ENCODE measurements at places on chromosomes 7 and 10. TPM values are rescaled to one million over a fixed set of nuclear protein-coding genes. Genes with fewer than 3 reads are reported as not detected.

The OR2A12 gene
- total RNA-seq: 0.06 TPM

The WNT8B gene
- total RNA-seq: not detected

The CCDC201 gene
- not detected for total RNA-seq

The CLDN12 gene
- 40.2 TPM for total RNA-seq

The PTF1A gene
- not detected for total RNA-seq

The GIMAP4 gene
- total RNA-seq: 66.2 TPM

The ZNF138 gene
- 18.6 TPM for total RNA-seq

The OR6B1 gene
- not detected for total RNA-seq

The CELF2 gene
- 115 TPM for total RNA-seq

The MKI67 gene
- 8.6 TPM for total RNA-seq

The IKZF1 gene
- total RNA-seq: 37.8 TPM

The PHKG1 gene
- total RNA-seq: 1.8 TPM

The PON3 gene
- 19.6 TPM for total RNA-seq

The GNAT3 gene
- total RNA-seq: not detected

DNA sequence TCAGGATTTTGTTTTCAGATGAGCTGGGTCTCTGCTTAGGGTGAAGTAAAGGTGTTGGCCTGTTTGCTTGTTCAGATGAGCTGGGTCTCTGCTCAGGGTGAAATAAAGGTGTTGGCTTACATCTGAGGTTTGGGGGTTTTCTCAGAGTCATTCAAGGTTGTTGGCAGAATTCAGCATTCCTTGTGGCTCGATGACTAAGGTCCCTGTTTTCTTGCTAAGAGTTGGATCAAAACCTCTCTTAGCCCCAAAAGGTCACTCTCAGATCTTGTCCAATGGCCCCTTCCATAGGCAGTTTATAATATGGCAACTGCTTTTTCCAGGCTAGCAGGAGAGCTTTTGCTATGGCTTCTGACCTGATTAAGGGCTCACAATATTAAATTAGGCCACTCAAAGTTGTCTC, 106.6 kb downstream of the ADAM22 start:
- H3K36me3 ChIP-seq: no peaks in the 10 kb centered on the region
- DNase-seq: no peak
- H3K27me3 ChIP-seq: no peaks in the 10 kb centered on the region
- no peak overlapping the region for H3K4me3 ChIP-seq

DNA sequence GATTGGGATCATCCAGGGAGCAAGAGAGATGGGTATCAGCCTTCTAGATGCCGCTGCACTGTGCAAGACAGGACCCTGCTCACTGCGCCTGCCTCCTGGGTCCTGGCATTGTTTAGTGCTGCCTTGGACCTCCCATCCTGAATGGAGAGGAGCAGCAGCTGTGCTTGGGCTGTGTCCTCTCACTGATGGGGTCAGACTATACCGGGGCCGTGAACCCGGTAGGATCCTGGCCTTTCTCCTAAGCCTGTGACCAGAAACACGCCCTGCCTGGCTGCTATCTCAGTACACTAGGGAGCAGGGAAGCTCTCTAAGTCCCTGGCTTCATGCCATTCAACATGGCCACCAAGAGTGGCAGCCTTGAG, 309.4 kb upstream of the ZNF32 start:
- no peak overlapping the region for H3K4me3 ChIP-seq
- peaks cover 9% of the 10 kb centered on the region for H3K4me1 ChIP-seq
- H3K27ac ChIP-seq: no peak overlapping the region
- H3K27me3 ChIP-seq: no peaks in the 10 kb centered on the region
- H3K36me3 ChIP-seq: no peaks in the 10 kb centered on the region

- H3K4me3 ChIP-seq: no peak overlapping the region
- no peak overlapping the region for H3K27ac ChIP-seq
- no peaks in the 10 kb centered on the region for H3K27me3 ChIP-seq
- H3K36me3 ChIP-seq: no peaks in the 10 kb centered on the region
- H3K4me1 ChIP-seq: no peaks in the 10 kb centered on the region
- DNase-seq: no peak
Observed at GRCh38 chr10:91799612-91799975, 1.4 kb downstream of the TNKS2 start.

GRCh38 chr10:24720096-24720495, 3.6 kb downstream of the ARHGAP21 start:
- no peak overlapping the region for H3K4me3 ChIP-seq
- H3K4me1 ChIP-seq: peaks cover 14% of the 10 kb centered on the region
- no peak for DNase-seq
- H3K36me3 ChIP-seq: no peaks in the 10 kb centered on the region

- H3K4me1 ChIP-seq: peaks cover 10% of the 10 kb centered on the region
- no peaks in the 10 kb centered on the region for H3K27me3 ChIP-seq
- H3K4me3 ChIP-seq: no peak overlapping the region
- no peak overlapping the region for H3K27ac ChIP-seq
- DNase-seq: peak; percentile 79
Observed at GRCh38 chr7:35760143-35760745, 40.6 kb upstream of the SEPTIN7 start.

GRCh38 chr10:13705526-13706174, 118.9 kb downstream of the PRPF18 start:
- peaks cover 35% of the 10 kb centered on the region for H3K4me1 ChIP-seq
- H3K27me3 ChIP-seq: no peaks in the 10 kb centered on the region
- H3K4me3 ChIP-seq: no peak overlapping the region

GRCh38 chr7:47735431-47736345, 153.8 kb upstream of the TNS3 start:
- H3K27me3 ChIP-seq: no peaks in the 10 kb centered on the region
- no peak for DNase-seq
- no peaks in the 10 kb centered on the region for H3K36me3 ChIP-seq
- H3K4me3 ChIP-seq: no peak overlapping the region
- H3K4me1 ChIP-seq: peaks cover 13% of the 10 kb centered on the region

- H3K27me3 ChIP-seq: peaks cover 12% of the 10 kb centered on the region
- no peaks in the 10 kb centered on the region for H3K4me1 ChIP-seq
- H3K36me3 ChIP-seq: no peaks in the 10 kb centered on the region
- H3K4me3 ChIP-seq: no peak overlapping the region
- no peak overlapping the region for H3K27ac ChIP-seq
Observed at GRCh38 chr7:41711283-41712064, 8.6 kb upstream of the INHBA start.

GRCh38 chr10:3779158-3779741, 5.8 kb downstream of the KLF6 start:
- DNase-seq: no peak
- peaks cover 35% of the 10 kb centered on the region for H3K36me3 ChIP-seq
- H3K27me3 ChIP-seq: no peaks in the 10 kb centered on the region
- H3K4me1 ChIP-seq: peaks cover 61% of the 10 kb centered on the region
- peak overlapping the region; percentile 100 for H3K27ac ChIP-seq
- H3K4me3 ChIP-seq: peak overlapping the region; percentile 0

- no peak overlapping the region for H3K4me3 ChIP-seq
- H3K27ac ChIP-seq: no peak overlapping the region
- DNase-seq: no peak
- H3K27me3 ChIP-seq: no peaks in the 10 kb centered on the region
Observed at GRCh38 chr7:7652798-7653540, 12.4 kb downstream of the UMAD1 start.

- no peak overlapping the region for H3K27ac ChIP-seq
- no peak for DNase-seq
- H3K4me3 ChIP-seq: no peak overlapping the region
- no peaks in the 10 kb centered on the region for H3K27me3 ChIP-seq
- no peaks in the 10 kb centered on the region for H3K36me3 ChIP-seq
Observed at GRCh38 chr7:27590416-27590815, 72.3 kb downstream of the HIBADH start.

All from lung (tissue), 17 donors.